Activated CD4-positive, alpha-beta T cell treated with anti-CD3 and anti-CD28 coated beads, Interleukin-2, amount 50 U/mL, for 4 hours (primary cell): ENCODE measurements at places on chromosomes 7 and 10.

DNA sequence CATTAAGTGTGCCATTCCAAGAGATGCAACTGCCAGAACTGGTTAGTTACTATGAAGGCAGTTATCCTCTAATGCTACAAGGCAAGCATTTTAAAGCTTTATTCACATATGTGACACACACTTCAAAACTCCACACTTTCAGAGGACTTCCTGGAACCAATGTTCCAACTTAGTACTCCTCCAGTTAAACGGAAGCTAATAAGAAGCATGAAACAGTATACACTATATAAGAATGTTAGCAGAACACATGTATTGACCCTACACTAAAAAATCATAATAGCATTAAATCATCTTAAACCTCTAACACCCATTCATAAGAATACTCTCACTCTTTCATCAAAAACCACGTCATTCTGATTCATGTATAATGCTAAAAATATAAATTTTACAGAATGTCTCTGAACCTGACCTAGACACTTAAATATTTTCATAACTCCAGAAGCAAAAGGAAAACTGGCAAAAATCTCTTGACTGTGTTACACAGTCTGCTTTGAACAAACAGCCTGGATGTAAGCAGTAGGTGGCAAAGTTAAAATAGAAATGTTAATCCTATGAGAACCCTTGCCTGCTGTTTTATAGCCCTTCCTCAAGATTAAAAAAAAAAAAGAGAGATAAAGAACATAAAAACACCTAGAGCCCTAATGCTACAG is 135.0 kb downstream of the SEMA3C start:
- no peak for DNase-seq

- no peak for DNase-seq
Observed at GRCh38 chr10:24849501-24850299, 102.7 kb downstream of the PRTFDC1 start.

DNA sequence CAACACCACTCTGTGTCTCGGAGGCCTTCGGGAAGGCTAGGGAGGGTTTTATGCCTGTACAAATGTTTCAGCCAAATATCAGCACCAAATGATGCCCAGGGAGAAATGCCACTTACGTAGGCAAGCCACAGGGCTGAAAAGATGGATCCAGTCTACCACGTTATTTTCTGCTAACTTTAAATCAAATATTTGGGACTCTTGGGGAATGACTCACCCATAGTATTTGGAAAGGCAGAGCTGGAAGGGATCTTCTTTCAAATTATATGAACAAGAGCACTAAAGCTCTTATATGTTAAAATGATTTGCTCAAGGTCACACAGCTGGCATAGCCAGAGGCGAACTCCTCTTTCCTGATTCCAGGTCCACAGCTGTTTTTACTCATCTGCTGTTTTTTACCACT is 591.4 kb downstream of the SORCS1 start:
- DNase-seq: no peak

DNA sequence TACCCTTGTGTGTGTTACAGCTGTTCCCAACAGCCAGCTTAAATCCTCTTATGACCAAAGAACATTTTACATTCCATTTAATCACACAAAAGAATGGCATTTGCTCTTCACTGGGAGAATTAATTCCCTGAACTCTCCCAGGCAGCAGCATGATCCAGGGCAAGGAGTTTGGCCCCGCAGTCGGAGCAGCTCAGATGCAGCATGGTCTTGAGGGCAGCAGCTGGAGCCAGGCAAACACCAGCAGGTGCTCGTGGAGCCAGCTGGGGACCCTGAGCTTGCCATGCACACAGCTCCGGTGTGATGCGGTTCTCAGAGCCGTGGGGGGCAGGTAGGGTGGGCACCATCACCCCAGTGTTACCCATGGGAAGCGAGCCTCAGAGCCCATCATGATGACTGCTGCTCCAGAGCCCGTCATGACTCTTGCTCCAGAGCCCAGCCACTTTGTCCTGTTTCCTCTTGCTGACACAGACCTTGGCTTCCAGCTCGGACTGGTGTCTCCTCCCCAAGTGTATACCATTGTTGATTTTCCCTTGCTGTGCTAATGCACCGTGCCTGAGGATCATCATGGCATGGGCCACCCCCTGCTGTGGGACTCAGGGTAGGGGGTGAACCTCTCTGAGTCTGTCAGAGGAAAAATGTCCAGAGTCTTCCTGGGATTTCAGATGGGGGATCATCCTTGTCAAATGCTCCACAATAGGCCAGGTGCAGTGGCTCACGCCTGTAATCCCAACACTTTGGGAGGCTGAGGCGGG is 75.8 kb downstream of the ZRANB1 start:
- no peak for DNase-seq

DNA sequence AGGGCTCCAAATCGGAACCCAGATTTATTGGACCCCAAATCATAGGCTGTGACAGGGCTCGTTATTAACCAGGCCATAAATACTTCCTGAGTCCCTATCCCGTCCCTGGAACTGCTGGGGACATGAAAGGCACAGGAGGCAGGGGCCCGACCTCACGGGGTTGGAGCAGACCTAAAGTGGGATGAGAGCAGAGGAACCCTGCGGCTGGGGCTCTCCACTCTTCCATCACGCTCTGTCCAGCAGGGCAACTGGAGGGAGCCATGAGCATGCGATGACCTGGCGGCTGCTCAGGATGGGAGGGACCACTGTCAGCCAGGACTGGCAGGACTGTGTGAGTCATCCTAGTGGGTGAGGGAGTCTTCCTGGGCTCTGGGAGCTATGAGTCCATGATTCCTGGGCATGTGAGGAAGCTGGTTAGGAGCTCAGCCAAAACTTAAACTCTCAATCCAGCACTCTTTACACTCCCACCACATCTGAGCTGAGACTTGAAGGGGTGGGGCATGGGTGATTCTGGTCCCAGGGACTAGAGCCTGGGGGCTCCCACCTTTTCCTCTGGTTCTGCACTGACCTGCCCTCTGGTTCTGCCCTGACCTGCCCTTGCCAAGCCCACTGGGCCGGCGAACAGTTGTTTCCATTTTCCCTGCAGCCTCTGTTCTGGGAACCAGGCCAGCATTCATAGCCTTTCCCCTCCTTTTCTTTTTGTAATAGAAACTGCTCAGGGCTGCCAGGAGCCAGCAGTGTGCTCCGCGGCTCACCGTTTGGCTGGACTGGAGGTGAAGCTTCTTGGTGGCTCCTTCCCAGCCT is 47.1 kb downstream of the SYPL1 start:
- no peak for DNase-seq

DNA sequence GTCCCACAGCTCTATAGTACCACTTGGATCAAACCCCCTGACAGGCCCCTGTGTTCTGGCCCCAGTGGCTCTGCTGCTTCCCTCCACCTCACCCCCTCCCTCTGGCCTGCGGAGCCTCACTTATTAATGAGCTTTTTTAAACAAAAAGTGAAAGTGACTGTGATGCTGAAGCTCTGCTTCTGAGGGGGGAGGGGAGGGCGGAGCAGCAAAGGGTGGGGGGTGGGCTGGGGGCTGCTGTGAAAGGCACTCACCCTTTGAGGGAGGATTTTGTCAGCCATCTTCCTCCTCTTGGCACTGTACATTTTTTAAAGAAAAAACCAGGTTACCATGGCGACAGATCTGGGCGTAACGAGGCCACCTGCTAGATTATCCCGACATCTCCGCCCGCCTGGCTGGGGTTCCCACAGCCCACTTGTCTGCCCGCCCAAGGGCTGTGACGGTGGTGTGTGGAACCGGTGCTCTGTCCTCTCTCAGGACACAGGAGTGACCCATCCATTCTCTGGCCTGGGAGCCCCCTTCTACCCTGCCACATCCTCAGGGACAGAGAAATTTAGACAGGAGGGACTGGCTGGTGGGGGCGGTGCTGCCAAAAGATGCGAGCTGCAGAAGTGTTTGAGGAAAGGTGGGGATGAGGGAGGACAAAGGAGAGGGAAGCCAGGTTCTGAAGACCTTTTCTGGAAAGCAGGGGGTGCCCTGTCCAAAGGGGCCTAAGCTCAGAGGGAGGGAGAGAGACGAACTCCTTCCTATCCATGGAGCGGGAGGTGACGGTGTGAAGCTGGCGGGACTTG is 4.9 kb downstream of the SMARCD3 start:
- no peak for DNase-seq

DNA sequence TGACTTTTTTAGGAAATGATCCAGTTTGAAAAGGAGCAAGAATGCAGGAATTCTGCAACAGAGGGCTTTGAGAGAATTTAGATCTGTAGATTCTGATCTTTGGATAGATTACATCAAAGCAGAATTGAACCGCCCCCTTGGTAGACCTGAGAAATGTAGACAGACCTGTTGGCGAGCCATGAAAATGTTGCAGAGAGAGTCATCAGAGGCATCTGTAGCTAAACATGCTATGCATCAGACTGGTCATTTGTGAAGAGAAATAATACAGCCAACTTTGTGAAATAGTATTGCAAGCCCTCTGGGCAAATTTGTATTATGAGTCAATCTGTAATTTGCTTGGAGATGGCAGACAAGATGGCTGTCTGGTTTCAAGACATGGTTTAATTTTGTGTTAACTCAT is 4.3 kb upstream of the C1GALT1 start:
- no peak for DNase-seq
